ENCODE measurements at places on chromosomes 12 and 14.

DNA sequence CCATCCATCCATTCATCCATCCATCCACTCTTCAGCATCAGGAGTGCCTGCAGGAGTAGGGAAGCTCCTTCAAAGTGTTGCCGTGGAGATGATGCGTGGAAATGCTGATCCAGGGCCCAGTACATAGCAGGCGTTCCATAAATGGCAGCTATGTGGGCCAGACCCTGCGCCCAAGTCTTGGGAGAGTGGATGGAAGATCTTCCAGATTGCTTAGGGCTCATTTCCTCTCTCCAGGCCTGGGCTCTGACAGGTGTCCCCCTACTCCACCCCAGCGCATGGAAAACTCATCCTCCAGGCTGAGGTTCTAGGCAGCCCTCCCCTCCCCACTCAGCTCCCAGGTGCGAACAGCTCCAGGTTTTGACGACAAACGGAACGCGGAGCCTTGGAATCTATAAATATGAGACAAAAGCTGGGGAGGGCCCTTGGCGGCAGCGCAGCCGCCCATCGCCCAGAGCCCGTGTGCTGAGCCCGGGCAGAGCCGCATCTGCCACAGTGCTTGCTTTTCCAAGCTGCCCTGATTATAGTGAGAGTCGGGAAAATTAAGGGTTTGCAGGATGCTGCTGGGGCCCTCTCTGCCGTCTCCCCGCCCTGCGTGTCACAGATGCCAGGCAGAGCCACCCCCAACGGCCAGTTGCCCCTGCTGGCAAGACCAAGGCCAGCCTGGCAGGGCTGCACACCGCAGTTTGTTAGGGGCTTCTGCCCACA is 1.6 kb downstream of the BEGAIN start:
- no peak for DNase-seq

DNA sequence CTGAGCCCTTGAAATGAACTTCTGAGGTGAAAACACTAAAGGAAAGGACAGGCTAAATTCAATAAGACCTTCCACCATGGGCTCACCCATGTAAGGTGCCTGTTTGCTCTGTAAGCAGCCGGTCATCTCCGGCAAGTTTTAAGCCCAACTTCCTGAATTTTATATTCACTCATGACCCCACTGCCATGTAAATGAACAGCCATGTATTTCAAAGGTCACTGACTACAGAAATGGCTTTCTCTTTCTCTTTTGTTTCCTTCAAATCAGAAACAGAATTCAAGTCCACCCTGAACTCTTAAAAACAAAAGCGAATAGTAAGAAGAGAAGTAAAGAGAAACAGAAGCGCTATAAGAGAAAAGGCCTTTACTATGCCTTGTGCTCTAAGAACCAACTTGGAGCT is 61.7 kb upstream of the OVCH1 start:
- no peak for DNase-seq

DNA sequence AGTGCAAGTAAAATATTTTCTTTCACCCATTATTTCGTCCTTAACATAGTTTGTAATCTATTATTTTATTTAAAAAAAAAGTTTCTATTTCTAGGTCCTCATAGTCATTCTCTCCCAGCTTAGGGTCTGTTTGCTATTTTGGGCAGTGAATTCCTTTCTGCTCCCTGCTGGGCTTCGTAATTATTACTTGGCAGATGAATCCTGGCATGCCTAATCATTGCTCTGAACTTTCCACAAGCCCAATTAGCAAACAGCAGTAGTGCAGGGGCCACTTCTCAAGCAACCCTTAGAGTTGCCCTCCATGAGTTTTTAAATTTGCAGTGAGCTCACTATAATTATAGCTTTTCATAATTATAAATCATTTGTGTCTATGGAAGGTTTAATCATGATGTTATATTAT is 1378.3 kb upstream of the SEL1L start:
- no peak for DNase-seq

DNA sequence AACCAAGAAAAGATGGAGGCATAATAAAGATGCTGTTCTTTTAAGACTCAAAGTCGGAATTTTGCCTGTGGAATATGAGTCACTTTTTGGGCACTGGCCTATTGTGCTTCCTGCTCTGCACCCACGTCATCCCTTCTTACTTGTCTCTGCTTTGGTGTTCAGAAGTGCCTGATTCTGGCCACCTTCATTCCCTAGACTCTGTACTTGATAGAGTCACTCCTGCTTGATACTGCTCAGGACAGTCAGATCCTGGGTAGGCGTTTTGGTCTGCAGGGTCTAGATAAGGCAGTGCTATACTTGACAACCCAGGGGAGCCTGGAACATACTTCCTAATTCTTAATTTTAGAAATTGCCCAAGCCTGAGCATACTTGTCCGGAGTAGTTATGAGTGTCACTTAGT is 1.9 kb downstream of the LRRK2 start:
- DNase-seq = peak; percentile 26
